Activated CD8-positive, alpha-beta memory T cell treated with anti-CD3 and anti-CD28 coated beads for 48 hours (primary cell): ENCODE measurements at places on chromosomes 12 and 14.
A peak's percentile ranks its signal among the peaks of the same experiment; 100 is the strongest.

GRCh38 chr12:131311764-131312163, 358.1 kb downstream of the ADGRD1 start:
- DNase-seq = no peak

DNA sequence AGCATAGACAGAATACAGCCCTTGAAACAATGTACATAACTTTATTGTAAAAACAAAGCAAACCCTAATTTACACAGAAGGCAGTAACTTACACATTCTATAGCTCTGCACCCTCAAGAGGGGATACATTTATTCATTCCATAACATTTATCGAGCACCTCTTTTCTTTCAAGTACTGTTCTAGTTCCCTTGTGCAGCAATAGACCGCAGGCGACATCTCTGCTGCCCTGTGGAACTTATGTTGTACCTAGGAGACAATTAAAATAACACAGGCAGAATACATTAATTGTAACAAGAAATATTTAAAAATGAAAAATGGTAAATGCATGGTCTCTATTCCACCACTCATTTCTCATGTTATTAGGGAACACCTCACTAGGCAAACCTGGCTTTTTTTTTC, 1.4 kb upstream of the ARHGDIB start:
- no peak for DNase-seq

GRCh38 chr14:54722791-54723432, 156.0 kb downstream of the SAMD4A start:
- no peak for DNase-seq

GRCh38 chr12:56751712-56752598, at the start of gene PRIM1:
Gene PRIM1, minus strand, starts transcription at chr12:56752323. Its CDS starts 25 bp downstream, at chr12:56752298.
- peak; percentile 81 for DNase-seq

GRCh38 chr14:42123526-42123925, 516.9 kb downstream of the LRFN5 start:
- DNase-seq = no peak

DNA sequence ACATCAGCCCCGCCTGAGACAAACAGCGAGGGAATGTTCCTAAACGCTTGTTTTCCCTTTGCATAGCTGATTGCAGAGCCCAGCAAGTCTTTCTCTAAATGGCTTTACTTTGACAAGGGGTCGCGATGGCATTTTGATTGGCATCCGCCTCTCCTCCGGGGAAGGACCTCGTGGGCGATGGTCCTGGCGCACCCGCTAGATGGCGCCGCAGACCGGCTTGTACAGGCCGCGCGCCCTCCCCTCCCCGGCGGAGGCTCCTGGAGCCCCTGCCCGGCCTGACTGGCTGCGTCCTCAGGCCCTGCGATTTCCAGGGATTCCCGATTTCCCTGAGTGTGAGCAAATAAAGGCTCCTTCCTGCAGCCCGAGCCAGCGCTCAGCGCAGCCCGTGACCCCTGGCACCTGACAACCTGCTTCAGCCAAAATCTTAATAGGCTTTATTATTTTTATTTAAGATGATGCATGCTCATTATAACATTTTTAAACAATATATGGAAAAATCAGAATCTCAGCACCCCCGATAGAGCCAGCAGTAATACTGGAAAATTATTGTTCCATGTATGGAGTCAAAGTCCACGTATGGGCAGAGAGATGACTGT, 468.3 kb downstream of the AACS start:
- DNase-seq = peak; percentile 1

DNA sequence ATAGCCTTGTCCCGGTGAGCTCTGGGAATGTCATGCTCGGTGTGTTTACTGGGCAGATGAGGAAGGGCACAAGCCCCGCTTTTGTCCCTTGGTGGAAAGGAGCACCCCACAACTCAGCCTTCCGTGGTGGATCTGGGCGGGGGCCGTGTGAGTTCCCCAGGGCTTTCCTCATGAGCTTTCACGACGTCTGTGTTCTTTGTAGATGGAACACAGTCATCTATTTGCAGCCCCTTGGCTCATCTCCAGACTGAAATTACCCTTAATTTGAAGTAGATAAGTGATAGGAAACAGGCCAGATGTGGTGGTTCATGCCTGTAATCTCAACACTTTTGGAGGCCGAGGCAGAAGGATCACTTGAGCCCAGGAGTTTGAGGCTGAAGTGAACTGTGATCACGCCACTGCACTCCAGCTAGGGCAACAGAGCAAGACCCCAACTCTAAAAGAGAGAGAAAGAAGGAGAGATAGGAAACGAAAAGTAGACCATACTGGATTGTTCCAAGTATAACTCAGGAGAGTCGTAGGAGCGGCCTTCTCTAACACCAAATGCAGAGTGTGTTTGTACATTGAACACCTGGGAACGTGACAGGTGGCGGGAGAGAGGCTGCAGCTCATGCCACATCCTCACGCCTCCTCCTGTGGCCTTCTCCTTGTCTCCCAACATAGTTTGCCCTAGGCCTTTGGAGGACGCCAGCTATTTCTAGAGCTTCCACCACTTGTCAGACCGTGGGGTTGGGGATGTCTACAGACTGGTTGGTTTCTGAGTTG, 8.8 kb downstream of the P2RX4 start:
- DNase-seq = no peak

DNA sequence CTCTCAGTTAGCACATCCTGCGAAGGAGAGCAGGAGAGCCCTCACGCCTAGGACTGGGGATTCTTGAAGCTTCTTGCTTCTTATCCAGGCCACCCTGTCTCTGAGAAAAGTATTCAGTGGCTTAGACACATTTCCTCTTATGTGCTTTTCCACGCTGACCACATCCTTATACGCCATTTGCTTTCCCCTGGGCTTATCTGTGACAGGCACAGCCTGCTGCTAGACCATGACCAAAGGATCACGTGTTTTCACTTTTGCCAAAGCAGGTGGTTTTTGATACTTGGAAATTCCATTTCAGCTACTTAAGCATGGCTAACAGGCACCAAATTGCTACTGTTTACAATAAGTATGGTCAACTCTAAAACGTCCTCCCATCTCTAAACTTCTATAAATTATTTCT, 587.4 kb downstream of the AACS start:
- no peak for DNase-seq

- no peak for DNase-seq
Observed at GRCh38 chr12:66065641-66066136, 64.9 kb downstream of the LLPH start.

- no peak for DNase-seq
Observed at GRCh38 chr12:53949631-53950436, 4.9 kb upstream of the HOXC12 start.

DNA sequence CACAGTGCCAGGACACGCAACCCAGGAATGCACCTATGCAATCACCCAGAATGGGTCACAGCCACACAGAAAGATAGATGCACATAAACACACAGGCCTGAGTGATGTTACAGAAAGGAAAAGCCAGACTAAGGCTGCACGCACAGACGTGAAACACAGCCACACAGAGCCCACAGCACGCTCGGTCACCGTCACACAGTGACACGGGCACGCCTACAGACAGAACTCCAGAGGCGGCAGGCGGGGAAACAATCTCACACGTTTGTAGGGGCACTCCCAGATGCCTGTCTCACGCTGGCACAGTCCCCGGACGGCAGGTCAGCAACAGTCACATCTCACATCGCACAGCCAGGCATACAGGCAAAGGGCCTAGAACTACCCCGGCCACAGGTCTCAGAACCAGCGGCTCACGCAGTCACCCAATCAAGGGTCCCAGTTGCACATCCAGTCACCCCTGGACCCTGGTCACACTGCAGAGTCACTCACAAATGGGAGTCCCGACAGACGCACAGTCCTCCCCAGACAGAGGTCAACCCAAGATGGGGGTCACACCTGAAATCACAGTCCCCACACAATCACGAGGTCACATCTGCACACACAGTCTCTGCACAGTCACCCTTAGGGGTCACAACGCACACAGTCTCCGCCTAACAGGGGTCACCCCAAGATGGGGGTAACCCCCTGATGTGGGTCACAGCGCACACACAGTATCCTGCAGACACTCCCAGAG, 790 bp downstream of the SSH1 start:
- DNase-seq = peak; percentile 36

GRCh38 chr12:96221391-96221790, 27.2 kb downstream of the ELK3 start:
- no peak for DNase-seq

DNA sequence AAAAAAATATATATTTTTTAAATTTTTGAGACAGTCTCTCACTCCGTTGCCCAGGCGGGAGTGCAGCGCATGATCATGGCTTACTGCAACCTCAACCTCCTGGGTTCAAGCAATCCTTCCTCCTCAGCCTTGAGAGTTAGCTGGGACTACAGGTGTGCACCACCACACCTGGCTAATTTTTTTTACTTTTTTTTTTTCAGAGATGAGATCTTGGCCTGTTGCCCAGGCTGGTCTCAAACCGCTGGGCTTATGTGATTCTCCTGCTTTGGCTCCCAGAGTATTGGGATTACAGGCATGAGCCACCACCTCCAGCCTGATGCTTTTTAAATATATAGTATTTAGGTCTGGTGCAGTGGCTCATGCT, 24.5 kb downstream of the MDM2 start:
- DNase-seq = no peak

GRCh38 chr12:100669922-100670321, 96.4 kb downstream of the GAS2L3 start:
- no peak for DNase-seq

- DNase-seq = no peak
Observed at GRCh38 chr12:49983892-49984291, 11.1 kb downstream of the AQP6 start.

DNA sequence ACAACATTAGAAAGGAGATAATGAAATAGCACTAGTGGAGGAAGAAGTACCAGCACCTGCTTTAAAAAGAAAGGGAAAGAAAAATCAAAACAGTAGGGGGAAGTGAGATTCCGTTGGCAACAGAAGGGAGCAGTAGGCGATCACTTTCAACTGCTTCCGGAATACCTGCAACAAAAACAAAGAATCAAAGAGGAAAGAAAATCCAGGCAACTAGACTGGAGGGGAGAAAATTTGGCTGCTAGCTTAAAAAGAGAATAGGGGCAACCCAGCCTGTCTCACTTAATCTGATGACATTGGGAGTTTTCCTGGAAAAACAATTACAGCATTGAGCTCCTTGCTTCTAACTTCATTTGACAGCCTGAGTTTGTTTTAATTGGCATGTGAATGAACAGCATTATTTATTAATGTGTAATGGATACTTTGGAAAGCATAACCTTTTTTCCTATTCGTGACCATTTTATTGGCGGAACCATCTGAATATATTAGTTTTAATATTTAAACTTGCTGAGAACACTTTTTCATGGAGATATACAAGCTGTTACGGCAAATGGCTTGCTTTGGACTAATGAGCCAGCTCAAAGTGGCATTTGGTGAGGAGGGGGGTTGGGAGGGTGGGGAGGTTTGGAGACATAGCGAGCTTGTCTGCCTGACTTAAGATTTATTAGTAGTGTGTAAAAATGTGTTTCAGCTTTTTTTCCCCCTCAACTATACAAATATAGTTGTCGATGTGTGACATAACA, 2.5 kb upstream of the DACT1 start:
- DNase-seq = no peak

DNA sequence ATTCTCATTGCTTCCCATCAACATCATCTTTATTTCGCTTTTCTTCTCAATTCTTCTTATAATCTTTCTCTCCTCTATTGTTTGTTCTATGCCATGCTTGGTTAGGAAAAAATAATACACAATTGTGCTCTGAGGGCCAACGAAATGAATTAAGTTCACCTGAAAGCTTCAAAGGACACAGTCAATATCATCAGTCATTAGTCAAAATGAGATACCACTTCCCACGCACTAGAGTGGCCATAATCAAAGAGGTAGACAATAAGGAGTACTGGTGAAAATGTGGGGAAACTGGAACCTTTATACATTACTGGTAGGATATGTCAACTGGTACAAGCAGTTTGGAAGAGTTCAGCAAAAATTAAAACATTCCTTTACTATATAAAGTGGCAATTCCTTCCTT, 91.5 kb downstream of the TMTC1 start:
- DNase-seq = no peak

DNA sequence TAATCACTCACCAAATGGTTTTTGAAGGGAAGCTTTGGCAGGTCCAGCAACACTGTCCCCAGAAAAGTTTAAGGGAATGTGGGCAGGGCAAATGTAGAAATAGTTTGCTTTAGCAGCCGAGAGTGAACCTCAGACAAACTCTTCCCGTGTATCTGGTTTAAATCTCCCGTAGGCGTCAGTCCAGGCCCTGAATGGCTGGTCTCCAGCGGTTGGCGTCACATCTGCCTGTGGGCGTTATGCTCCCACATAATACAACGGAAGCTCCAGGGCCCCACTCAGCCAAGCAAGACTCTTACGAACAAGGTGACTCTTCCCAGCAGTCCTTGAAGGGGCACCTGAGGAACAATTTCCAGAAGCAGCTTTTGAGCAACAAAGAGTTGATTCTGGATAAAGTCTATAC, 942 bp downstream of the ZC2HC1C start:
- DNase-seq = no peak

DNA sequence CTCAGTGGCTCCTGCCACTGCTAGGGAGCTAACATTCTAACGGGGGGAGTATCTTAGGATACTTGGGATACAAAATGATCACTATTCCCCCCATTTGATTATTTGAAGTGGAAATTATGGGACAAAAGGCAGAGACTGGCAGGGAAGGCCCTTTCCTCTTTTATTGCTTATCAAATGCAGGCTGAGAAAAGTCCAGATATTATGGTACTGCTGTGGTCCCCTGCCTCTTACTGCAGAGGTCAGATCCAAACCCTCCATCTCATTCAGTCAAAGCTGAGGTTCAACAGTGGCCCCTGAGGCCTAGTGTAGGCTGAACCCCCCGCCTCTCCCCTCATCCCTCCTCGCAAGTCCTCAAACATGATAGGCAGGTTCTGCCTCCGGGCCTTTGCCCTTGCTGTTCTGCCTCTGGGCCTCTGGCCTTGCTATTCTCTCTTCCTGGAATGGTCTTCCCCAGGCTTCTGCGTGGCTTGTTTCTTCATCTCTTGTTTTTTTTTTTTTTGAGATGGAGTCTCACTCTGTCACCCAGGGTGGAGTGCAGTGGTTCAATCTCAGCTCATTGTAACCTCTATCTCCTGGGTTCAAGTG, 34.2 kb downstream of the KRT80 start:
- no peak for DNase-seq

DNA sequence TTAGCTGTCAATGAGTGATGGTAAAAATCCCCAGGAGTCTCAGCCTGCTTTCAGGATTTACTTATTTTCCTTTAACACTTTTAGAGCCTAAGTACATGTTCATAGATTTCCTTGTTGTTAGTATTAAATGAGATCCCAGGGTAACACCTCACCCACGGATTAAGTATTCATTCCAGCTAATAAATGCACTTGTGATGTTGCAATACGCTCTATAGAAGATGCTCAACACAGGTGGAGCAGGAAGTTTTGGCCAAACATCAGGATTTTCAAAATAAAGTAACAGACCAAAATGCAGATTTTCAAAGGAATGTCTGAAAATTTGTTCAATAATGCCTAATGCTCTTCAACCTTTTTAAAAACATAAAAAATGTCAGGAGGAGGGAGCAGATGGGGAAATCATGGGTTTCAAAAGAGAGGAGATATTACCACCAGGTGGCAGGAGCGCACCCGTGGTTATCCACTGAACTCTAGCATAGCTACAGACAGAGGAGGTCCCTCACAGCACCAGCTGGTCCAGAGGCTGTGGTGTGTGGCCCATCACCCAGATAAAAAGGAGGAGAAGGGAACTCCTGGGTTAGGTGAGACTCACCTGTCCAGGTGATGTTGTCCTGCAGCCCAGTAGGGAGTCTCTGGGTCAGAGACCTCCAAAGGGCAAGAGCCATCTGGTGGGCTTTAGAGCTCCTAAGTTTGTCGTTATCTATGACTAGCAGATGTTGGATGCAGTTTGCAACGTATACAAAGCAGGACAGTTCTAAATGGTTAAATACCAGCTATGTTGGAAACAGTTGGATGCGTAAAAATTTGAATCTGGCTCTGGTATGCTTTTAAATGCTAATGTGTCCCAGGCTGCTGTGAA, 1158.4 kb upstream of the TMEM132C start:
- DNase-seq = no peak

- no peak for DNase-seq
Observed at GRCh38 chr12:43676183-43676813, 82.3 kb downstream of the PUS7L start.
